HS-27A (cell line): ENCODE measurements at places on chromosomes 6 and 20.

DNA sequence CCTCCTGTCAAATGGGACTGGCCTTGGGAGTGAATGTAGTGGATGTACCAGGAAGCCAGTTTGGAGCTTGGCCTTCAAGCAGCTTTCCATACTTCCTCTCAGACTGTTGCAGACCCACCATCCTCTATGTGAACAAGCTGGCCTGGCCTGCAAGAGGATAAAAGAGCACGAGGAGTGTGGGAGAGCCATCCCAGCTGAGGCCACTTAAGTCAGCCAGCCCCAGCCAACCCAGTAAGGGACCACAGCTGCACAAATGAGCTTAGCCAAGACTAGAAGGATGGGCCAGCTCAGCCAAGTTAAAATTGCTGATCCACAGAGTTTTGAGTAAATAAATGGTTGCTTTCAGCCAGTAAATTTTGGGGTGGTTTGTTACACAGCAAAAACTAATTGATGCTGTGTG, 156.9 kb upstream of the SOX4 start:
- no peak for DNase-seq

DNA sequence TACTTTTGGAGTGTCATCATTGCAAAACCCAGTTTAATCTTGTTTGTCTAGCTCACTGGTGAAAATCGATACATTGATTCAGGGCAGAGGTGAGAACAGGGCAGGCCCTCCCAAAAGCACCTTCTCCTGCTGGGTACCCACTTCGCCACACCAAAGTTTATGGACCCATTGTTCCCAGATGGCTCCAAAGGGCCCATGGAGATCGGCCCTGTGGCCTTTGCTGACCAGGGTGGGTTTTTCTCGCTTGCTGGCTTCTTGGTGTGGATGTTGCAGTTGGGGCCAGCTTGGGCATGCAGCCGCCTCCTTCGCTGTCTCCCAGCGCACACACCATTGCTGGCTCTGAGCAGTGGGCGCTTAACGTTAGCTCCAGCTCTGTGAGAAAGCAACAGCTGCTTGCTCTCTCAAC, 178.1 kb upstream of the PDE10A start:
- no peak for DNase-seq

GRCh38 chr6:112571488-112572270, 224.5 kb downstream of the RFPL4B start:
- no peak for DNase-seq

DNA sequence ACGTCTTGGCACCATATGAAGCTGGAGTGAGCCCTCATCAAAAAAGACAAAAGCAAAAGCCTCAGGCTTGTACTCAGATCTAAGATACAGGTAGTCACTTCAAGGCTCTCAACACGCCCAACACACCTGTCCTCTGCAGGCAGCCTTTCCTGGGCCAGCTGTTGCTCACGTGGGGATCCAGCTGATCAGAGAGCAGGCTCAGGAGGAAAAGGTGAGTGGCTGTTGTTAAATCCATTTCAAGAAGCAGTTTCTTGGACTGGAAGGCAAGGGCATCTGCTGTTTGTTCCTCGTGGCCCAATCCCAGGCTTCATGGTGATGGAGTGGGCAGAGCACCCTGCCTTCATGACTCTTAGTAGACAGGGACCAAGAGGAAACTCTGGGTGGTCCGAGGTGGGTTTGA, 39.6 kb downstream of the ELMO2 start:
- no peak for DNase-seq

- DNase-seq = no peak
These were observed 38.9 kb downstream of the MAP3K7 start for GRCh38 chr6:90547991-90548390.

- peak; percentile 7 for DNase-seq
These were observed 48.1 kb downstream of the MCUR1 start for GRCh38 chr6:13766201-13766634.

GRCh38 chr6:79062708-79063107, 15.3 kb downstream of the PHIP start:
- no peak for DNase-seq

DNA sequence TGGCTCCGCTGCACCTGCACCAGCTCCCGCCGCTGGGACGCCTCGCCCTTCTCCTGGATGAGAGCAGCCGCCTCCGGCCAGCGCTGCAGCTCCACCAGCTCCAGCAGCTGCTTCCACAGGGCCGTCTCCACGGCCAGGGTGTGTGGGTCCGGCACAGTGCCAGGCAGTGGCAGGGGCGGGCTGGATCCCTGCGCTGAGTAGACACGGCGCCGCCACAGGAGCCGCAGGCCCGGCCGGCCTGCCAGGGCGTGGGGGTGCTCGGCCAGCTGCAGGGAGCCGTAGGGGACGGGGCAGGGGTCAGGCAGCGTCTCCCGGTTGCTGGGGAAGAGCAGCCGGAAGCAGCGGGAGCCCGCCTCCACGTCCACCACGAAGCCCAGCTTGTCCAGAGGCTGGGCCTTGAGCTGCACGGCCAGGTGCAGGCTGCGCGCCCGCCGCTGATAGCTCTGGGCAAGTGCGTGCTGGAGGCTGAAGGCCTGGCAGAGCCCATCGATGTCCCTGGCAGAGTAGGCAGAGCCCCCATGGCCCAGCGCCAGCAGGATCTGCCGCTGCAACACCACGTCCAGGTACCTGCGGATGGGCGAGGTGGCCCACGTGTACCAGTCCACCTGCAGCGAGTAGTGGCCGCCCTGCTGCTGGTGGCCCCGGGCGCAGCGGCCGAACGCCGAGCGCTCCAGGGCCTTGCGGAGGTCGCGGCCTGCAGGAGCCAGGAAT, 9.4 kb downstream of the FNDC11 start:
- DNase-seq = no peak

- no peak for DNase-seq
These were observed 388.4 kb downstream of the BTBD3 start for GRCh38 chr20:12306107-12306506.

DNA sequence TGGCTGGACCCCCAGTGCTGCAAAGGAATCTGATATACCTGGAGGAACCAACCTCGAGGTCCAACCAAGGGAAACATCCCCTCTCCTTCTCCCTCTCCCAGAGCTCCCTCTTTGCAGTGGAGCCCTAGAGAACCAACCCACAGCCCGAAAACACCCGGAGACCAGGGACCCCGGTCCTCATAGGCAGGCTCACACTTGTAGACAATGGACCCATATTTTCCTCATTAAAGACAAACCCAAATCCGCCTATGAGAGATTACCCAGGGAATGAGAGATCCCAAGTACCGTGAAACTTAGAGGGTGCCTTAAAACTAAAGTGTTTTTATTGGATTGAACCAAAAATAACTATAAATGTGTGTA, 9.6 kb upstream of the FOXF2 start:
- no peak for DNase-seq

DNA sequence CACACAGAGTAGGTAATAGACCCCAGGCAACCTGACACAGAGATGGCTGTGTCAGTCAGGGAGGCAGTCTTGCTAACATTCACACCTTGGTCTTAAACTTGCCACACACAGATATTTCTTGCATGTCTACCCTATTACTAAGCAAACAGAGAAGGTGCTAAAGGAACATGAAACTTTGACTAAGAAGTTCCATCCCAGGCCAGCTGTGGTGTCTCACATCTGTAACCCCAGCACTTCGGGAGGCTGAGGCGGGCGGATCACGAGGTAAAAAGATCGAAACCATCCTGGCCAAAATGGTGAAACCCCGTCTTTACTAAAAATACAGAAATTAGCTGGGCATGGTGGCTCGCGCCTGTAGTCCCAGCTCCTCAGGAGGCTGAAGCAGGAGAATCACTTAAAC, 222.4 kb upstream of the JARID2 start:
- no peak for DNase-seq

GRCh38 chr6:3725145-3726047, 26.1 kb downstream of the PXDC1 start:
- no peak for DNase-seq

DNA sequence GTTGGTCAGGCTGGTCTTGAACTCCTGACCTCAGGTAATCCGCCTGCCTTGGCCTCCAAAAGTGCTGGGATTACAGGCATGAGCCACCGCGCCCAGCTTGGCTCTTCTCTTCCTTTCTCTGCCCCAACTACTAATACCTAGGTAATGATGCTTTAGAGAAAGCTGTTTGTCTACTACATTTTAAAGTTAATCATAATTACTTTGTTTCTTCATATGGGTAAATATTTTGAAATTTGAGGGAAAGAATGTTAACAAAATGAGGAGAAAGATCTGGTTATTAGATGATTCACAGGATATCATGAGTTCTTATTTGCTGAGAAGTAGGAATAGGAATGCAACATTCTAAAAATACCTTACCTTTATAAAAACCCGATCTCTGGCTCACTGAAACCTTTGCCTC, 18.4 kb upstream of the PTPRK start:
- no peak for DNase-seq

DNA sequence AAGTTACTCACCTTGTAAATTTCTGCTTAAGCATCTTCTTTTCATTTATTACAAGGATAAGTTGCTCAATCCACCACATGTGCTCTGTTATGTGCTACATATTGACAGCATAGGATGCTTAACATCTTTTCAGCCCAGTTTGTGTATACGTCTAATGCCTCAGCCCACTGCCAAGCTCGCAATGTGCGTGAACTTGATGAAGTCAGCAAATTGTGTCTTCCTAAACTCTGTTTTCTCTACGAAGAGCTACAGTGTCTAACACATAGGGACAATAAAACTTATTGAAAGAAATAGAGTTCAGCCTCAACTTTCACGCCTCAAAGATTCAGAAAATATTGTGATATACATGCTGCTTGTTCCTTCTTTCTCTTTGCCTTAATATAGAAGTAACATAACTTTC, 500.0 kb downstream of the TFAP2B start:
- no peak for DNase-seq

GRCh38 chr20:43458422-43458924, 777 bp downstream of the SRSF6 start:
- DNase-seq = no peak

DNA sequence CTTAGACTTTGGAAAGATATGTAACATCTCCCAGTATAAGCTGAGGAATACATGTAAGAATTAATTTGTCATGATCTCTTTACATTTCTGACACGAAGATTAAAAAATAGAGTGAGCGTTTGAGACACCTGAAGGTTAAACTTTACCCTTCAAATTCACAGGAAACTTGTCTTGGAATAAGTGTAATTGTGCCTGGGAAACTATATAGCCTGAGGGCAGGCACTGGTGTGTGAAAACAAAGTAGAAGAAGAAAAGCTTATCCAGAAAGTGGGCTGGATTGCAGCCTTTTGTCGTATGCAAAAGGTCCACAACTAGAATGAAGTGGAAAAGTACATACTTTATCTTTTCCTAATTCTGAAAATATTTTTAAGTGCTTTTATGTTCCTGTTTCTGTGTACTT, 275.7 kb upstream of the TCF21 start:
- no peak for DNase-seq

DNA sequence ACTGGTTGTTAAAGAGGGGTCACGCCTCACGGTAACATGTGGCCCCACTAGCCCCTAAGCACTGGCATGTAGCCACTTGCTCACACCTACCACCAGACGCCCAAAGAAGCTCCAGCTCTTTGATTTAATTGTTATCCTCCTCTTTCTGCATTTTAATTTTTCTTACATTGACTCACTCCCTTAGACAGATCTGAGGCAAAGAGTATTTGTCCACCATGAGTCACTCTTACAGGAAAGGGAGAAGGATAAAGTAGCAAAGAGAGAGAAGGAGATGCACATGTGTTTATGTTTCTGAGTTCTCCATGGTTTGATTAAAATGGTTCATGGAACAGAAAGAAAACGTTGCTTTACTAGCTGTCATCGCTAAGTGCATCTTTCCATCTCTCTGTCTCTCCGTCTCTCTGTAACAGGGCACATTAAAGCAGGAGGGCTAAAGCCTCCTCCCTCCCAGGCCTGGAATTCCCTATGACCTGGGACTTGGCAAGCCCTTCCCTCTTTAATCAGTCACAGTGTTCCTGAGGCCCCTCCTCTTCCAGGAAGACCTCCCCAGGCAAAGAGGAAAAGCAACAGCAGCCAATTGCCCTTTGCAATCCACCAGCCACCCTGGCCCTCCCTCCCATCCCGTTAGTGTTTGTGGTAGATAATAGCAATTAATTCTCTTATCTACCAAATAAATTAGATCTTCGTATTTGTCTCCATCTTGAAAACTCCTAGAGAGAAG, 112.8 kb upstream of the TSHZ2 start:
- no peak for DNase-seq

DNA sequence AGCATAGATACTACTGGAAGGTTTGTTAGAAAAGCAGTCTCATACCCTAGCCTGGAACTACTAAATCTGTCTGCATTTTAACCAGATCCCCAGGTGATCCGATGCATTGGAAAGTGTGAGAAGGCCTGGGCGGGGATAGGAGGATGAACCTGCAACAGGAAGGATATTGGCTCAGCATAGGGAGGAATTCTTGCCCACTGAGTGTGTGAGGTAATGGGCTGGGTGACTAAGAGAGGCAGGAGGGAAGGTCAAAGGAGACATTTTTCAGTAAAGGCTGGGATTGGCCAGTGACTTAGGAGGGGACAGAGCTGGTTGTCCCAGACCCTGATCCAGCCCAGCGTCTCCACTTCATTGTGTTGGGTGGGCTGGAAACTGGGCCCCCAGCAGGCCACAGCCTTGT, 191.0 kb upstream of the LRFN2 start:
- no peak for DNase-seq
